Stimulated activated CD4-positive, alpha-beta T cell treated with anti-CD3 and anti-CD28 coated beads, TNF-alpha, amount 100 ng/mL, for 24 hours (primary cell): ENCODE measurements at places on chromosomes 2 and 18.

DNA sequence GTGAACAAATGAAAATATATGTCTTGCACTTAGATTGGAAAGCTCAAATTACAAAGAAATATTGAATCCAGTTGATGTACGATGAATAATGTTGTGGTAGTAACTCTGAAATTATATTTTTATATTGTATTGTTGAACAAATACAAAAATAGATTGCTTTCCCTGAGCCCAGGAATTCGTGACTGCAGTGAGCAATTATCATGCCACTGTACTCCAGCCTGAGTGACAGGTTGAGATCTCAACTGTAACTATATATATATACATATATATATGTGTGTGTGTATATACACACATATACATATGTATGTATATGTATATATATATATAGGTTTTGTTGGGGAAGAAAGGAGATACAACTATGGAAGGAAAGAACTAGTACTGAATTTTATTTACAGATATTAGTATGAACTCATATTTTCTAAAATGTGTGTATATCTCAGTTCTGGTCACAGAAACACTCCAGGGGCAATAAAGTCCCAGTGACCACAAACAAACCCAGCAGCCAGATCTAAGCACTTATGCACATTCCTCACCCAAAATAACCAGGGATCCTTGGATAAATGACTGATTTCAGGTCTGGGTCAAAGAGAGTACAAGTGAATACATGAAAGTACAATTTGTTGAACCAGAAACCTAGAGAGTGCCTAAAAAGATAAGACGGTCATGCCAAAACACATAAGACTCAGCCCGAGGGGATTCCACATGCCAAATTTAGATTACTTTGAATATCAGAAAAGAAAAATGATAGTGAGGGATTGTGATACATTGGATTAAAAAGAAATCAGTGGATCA is 146.3 kb downstream of the TMX3 start:
- no peak for DNase-seq

DNA sequence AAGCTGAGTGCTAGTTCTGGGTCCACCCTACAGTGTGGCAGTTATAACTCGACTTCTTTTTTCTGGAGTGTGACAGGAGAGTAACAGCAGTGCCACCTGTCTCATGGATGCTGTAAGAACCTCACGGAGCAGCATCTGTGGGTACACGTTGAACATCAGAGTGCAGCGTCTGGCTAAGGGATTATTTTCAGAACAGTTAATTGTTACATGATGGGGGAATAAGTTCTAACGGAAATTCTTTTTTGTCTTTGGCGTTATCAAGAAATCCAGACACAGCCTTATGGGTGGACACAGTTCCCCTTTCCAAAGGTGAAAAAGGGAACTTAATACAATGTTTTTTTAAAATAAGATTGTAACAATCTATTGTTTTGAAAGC is 28.3 kb upstream of the TOGARAM2 start:
- no peak for DNase-seq

GRCh38 chr2:8475349-8476031 is 206.4 kb upstream of the ID2 start:
- no peak for DNase-seq

DNA sequence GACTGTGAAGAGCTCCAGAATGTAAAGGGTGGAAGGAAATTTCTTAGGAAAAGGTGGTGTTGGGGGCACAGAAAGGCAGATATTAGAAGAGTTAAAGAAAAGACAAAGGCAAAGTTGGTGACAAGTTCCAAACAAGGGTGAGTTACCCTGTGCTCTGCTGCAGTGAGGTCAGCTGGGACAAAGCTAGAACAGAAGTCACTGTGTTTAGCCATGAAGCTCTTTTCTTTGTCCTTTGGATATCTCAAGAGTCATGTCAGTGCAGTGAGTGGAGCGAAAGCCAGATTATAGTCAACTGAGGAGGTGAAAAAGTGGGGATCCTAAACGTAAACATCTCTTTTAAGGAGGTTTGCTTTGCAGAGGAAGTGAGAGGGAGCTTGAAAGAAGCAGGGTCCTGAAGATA is 187.8 kb upstream of the ALPP start:
- DNase-seq, result no peak

GRCh38 chr18:250685-251084 is 17.2 kb downstream of the THOC1 start:
- no peak for DNase-seq

GRCh38 chr2:159584796-159585195 is 31.6 kb downstream of the BAZ2B start:
- no peak for DNase-seq

DNA sequence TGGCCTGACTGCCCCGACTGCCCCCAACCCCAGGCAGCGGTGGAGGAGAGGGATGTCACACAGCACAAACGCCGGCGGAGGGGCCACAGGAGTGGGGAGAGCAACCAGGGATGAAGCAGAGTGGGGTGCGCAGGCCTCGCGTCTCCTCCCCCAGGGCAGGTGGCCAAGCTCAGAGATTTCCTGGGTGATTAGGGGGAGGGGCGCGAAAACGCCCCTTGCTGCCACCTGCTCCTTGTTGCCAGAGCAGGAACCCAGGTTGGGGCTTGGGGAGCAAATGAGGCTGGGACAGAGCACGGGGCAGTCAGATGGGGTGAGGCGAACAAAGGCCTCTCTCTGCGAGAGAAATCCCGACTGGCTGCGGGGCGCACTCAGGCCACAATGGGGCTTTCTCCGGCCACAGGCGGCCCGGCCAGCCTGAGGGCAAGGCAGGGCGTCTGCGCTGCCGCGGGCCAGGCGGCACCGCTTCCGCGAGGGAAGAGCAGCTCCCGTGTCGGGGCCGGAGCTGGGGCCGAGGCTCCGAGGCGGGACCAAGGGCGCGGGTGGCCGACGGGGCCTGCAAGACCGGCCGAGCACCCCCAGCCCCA is 11.5 kb downstream of the TEX44 start:
- DNase-seq, result no peak

GRCh38 chr2:174174741-174175140 is 73.6 kb downstream of the OLA1 start:
- no peak for DNase-seq

DNA sequence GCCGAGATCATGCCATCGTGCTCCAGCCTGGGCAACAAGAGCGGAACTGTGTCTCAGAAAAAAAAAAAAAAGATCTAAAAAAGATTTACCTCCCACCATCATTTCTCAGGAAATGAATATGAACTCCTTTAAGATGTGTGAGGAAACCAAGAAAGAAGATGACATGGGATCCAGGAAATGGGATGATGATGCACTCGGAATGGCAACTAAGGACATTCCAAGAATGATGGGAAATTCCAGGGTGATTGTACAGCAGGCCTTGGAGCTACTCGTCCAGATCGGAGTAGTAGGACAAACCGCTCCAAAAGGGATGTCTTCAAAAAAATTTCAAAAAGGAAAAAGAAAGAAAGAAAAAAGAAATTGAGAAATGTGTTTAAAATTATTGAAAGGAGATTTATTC is 84.9 kb upstream of the PMAIP1 start:
- DNase-seq, result no peak

GRCh38 chr2:66137606-66138130 is 297.3 kb upstream of the MEIS1 start:
- no peak for DNase-seq

DNA sequence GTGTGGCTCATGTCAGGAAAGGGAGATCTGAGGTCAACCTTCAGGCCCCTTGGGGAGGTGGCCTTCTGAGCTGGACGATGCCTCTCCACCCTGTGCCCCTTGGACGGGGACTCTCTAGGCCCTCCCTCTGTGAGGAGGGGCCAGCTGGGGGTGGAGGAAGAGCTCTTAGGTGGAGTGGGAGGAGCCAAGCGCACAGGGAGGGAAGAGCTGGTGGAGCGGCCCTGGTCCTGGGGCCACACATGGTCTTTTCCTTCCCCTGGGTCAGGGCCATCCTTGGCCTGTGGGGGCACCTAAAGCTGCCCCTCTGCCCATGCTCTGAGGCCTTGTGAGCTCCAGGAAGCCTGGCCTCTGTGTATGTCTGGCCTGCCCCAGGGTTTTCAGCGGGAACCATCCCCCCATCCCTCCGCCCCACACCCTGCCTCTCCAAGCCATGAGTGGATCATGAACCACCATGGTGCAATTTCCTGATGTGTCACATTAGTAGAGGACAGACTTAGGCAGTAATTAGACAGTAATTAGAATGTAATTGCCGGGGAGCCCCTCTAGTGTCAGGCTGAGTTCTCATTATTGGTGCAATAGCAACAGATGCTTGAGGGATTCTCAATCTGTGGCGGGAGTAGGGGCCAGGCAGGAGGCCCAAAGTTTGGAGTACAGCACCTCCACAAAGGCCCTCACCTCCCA is 63.0 kb downstream of the GLI2 start:
- no peak for DNase-seq

DNA sequence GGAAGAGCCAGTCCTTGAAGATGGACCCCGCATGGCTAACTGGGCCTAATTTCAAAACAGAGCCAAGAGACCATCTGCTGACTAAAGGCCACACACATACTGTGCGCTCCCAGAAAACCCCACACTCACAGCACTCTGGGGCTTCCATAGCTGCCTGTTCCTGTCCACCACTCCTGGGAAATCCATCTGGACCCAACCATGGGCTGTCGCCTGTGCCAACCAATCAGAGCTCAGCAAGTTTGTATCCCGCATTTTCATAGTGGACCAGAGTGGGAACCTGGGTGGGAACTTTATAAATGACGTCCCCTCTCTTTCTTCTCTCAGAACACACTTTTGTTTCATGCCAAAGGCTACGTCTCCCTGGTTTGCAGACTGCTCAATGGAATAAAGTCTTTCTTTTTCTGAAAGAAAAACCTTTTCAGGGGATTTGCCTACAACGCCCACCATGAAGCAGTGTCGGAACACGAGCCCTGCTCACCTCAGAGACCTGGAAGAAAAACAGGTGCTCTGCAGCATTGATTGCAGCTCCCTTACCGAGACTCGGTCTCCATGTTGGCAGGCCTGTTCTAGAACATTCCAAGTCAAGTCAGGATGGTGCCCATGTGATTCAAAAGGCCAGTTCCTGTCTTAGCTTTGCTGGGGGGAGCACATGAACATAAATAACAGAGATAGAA is 137.2 kb upstream of the GPC1 start:
- DNase-seq, result no peak

- no peak for DNase-seq
Observed at GRCh38 chr2:39686456-39686855, 20.7 kb downstream of the TMEM178A start.

DNA sequence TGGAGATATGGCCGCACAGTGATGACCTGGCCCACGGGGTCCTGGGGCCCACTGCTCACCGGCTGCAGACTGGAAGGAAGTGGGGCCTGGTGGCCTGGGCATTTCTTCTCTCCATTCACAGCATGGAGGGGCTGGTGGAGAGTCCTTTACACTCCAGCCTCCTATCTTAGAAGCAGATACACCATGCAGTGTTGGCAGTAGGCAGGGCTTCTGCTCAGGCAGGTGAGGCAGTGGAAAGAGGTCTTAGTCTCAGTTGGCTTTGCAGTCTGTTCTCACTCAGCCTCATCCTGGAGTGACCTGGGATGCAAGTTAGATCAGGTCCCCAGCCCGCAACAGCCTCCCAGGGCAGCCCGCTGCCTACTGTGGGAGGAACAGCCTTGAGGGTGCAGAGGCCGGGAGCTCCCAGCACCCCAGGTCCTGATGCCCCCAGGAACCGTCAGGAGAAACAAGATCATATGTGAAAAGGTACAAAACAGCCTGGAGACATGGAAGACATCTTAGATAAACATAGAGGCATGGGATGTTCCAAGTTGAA is 45.8 kb upstream of the OTOS start:
- DNase-seq, result no peak
